Suprapubic skin (tissue), 4 donors: ENCODE measurements at places on chromosomes 4 and X.

- DNase-seq, result no peak
Observed at GRCh38 chr4:177293208-177294033, 16.3 kb upstream of the NEIL3 start.

GRCh38 chr4:132614682-132615081, 534.4 kb upstream of the PCDH10 start:
- DNase-seq, result no peak

- no peak for DNase-seq
Observed at GRCh38 chrX:19152762-19153161, 30.5 kb upstream of the ADGRG2 start.

DNA sequence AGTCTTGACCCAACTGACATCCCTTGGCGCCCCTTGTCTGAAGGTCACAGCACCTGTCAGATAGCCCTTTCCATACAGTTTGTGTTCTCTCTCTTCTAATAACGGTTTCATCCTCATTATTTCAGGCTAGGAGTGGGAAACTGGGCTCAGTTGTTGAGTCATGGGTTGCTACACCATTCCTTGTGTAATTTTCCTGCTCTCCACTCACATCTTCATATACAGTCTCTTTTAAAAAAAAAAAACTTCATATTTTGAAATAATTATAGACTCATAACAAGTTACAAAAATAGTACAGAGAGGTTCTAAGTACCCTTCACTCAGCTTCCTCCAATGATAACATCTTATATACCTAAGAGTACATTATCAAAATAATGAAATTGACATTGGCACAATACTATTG, 60.2 kb upstream of the GRPR start:
- no peak for DNase-seq

DNA sequence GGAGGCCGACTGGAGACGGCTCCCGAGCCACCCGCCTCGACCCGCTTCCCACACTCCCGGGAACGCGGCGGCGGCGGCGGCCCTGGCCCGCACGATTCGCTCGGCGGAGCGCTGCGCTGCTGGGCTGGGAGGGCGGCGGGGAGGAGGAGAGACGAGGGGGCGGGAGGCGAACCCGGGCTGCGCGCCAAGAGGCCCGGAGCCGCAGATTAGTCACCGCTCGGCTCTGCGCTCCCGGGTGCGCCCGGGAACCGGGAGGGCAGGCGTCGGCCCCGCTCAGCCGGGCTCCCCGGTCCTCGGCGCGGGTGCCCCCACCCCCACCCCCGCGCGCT, 11.2 kb upstream of the BCOR start:
- DNase-seq, result peak; percentile 86

DNA sequence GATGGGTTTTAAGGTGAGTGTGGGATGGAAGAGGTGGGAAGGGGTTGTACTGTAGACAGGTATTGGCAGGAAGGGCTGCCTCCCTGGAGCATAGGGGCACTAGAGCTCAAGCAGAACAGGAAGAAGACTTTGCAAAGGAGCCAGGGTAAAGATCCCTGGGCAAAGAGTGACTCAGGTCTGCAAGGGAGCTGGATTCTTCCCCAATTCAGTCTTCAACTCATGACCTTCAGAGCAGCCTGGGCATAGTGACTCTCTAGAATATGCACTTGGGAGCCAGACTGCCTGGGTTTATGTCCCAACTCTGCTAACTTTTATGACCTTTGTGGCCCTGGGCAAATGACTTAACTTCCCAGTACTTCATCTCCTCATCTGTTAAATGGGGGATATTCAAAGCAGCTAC, 4.0 kb downstream of the LONRF3 start:
- no peak for DNase-seq

DNA sequence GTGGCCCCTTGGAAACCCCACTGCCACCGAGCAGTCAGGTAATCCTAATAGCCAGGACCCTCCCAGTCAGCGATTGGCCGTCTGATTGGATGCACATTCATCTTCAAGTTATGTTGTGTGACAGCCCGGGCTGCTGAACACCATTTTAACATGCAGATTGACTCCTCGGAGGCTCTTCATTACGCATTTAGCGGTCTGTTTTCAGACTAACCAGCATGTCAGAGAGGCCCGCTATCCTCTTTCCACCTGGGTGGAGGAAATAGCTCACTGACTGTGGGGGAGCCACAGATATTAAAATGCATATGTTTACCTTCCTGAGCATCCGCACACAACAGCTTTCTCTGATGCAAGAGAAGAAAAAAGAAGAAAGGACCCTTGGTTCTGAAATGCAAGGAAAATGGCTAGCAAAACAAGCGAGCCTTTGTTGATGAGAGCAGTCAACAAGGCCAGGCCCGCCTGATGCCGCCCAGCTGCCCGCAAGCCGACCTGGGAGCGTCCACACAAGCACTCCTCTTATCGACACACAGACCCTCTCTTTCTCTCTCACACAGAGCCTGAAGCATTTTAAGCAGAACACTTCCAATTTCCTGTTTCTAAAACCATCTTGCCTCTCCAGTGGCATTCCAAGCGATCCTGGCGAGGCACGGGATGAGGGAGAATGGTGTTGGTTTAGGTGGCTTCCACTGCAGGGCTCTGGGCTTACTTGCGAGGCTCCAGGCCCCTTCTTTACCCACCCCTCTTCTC, 118.3 kb downstream of the MGST2 start:
- no peak for DNase-seq

DNA sequence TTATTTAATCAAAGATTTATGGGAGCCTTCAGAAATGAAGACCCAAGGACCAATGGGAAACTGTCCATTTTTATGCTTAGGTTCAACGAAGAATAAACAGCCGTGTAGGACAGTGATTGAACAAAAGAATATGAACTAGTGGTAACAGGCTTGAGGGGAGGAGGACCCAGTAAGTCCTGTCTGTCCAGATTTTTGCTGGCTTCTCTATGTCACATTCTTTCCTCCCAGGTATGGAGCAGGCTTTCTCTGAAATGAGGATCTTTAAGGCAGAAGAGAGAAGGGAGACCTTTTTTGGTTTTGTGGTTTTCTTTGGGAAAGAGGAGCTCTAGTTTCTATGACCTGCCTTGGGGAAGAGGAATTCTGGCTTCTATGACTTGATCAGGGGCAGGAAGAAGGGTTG, 74.1 kb downstream of the BANK1 start:
- no peak for DNase-seq

GRCh38 chr4:10703766-10704429, 19.3 kb upstream of the CLNK start:
- no peak for DNase-seq

DNA sequence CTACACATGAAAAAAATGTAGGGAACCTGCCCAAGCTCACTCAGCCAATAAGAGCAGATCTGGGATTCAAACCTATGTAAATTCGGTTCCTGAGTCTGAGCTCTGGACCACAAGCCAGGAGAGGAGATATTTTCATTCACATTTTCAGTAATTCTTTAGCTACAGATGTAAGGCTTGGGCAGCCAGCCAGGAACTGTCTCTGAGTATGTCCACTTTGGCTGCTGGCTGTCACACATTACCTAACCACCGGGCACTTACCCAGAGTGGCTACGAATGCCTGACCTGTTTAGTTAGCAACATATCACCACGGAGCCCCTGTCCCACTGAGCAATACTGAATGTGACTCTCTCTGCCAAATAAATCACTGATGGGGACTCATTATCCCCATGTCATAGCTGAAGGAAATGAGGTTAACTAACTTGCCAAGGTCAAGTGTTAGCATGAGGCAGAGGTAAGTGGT, 15.3 kb downstream of the USP46 start:
- peak; percentile 70 for DNase-seq

DNA sequence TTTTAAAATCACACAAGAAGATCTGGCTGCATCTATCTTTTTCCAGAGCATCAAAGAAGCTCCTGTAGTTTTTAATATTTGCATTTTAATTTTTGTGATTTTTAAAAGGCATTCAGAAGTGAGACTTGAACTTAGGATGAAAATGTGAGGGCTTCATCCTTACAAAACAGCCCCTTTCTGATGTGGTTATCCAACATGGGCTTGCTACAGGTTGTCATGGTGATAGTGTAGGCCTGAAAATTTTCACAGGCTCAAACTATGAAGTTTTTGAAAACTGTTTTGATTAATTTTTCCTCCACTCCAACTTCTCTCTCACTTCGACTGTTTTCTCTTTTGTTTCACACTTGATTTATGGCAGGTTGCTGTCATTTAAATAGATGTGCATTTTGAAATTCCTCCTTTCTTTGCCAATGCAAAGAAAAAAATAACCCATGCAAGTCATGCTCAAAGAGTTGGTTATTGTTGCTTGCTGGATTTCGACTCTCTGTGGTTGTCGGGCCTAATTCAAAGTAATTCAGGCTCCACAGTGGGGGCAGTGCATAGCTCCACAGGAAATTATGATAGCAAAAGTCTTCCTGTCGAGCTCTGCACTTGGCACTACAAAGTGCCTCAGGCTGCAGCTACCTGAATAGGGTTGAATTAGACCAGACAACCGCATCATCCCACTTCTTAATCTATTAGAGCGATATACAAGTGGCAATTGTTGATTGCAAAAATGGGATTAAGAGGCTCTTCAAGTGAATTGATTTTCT, 201.0 kb upstream of the GPR101 start:
- DNase-seq, result no peak

- no peak for DNase-seq
Observed at GRCh38 chrX:25198891-25199290, 183.1 kb upstream of the ARX start.

- no peak for DNase-seq
Observed at GRCh38 chr4:188934320-188934962, 795.2 kb downstream of the TRIML1 start.

DNA sequence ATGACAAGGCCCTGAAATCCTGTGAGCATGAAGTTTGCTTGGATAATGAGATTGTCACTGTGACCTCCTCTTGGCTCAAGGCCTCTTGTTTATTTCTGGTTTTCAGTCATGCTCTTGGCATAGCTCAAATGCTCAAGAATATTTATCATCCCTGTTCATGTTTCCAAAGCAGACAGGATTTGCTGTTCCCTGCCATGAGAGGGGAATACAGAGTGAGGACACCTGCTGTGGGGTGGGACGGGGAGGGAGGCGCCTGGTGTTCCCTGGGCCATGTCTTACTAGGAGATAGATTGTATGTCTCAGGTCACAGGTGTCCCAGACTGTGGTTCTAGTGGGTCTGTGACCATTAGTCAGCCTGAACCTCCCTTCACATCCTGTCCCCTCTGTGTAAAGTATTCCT, 34.9 kb upstream of the SH3RF1 start:
- DNase-seq, result no peak

GRCh38 chr4:159593681-159594080, 490.8 kb downstream of the RAPGEF2 start:
- DNase-seq, result no peak

- no peak for DNase-seq
Observed at GRCh38 chr4:80900908-80901307, 129.6 kb upstream of the BMP3 start.

GRCh38 chr4:137668885-137669545, 136.7 kb upstream of the PCDH18 start:
- no peak for DNase-seq
